GM06990 (cell line): ENCODE measurements at places on chromosomes 3 and 15.

DNA sequence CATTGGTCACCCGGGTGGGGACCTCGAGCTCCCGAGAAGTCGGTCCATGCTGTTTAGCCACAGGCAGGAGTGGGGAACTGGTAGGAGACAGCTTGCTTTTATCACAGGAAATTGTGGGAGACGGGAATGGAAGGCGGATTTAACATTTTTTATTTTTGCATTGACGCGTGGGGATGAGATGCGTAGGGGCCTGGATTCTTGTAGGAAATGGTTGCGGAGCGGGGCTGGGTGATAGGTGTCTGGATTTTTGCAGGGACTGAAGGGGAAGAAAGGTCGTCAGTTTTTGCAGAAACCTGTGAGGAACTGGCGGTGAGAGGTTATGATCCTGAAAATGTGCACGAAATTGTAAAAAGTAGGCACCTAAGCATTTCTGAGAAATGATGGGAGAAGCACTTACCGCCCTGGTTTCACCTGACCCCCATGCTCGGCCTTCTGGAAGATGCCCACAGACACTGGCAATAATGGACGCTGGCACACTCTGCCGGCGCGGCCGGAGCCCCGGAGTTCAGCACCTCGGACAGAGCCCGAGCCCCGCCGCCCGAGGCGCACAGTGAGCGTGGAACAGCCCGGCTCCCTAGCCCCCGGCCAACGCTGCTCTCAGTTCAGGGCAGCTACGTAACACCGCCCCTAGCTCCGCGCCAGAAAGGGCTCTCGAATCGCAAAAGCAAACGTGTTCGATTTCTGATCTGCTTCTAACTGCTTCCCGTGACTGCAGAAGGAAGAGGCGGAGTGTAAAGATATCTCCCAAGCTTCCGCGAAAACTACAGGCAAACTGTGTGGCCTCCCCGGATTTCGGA, 928 bp downstream of the ANKRD34C start:
- peak; percentile 18 for DNase-seq

GRCh38 chr3:192188218-192188835, 539.0 kb downstream of the FGF12 start:
- DNase-seq = no peak

GRCh38 chr15:89307791-89308190, 26.8 kb downstream of the POLG start:
- DNase-seq = no peak

DNA sequence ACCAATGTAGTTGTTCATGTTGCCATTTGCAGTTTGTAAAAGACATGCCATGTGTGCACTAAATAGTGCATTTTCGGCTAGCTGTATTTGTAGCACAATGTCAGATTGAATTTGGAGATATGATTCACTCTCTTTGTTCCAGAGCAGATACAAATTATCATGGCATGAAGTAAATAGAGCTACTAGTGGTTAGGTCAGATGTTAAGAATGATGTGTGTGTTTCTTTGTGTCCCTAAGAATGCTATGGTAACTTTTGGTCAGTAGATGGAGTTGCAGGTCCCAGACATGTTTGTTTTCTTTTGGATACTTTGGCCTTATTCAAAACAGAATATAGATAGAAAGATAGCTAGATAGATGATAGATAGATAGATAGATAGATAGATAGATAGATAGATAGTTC, 595.8 kb downstream of the NLGN1 start:
- no peak for DNase-seq

GRCh38 chr3:13661121-13661520, 112.2 kb downstream of the FBLN2 start:
- no peak for DNase-seq

DNA sequence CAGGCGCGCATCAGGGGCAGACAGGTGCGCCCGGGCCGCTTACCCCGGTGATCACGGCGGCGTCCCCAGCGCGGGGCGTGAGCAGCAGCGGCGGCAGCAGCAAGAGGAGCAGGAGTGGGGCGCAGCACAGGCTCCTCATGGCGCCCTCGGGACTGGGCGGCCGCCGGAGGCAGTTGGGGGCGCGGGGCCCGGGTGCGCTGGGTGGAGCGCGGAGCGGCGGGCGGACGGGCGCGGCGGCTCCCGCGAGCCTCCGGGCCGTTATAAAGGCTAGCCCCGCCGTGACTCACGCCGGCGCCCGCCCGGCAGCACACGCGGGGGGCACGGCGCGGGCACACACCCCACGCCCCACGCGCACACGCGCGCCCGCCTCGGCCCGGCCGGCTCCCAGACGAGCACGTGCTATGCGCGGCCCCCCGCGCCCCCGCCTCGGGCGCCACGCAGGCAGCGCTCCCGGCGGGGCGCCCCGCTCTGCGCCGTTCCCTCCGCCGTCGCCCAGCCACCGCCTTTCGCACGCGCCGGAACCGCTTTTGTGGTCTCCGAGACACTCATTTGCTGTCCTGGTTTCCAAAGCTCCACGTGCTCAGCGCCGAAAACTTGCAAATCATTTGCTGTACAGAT, at the start of gene PROK2:
PROK2 (minus strand) TSS at position 235 of the 618 bp plus-strand sequence; CDS start at position 139, 96 bp downstream.
- no peak for DNase-seq

- no peak for DNase-seq
Measured at GRCh38 chr3:85474241-85474640, 515.5 kb downstream of the CADM2 start.

GRCh38 chr3:184491011-184491576, 70.5 kb upstream of the EPHB3 start:
- DNase-seq = no peak

- DNase-seq = no peak
Measured at GRCh38 chr3:52050571-52050970, 5.8 kb downstream of the DUSP7 start.

DNA sequence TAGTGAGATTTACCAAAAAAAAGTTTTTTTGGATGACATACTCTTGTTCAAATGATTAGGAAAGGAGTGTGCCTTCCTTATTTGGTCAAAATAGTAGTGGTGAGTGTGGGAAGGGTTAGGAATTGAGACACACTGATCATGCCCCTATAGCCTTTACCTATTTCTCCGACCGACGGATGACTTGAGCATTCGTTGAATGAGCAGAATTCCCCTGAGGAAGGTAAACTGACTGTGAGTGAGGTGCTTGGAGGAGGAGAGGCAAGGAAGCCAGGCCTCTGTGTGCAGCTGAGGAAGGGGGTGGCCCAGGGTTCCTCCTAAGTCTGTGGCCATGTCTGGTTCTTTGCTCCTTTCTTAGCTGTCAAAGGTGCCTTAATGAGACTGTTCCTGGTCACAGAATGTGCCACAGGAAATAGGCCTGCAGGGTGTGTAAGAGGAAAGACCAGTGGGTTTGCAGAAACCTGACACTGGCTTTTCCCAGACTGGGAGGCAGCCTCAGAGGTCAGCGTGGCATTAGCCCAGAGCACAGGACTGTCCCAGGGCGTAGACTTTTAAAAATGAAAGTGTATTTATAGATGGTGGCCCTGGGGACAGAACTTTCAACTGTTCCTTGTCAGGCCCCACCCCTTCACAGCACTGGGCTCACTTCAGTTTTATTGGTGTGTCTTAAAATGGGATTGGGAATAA, 307.7 kb upstream of the C2CD4B start:
- DNase-seq = no peak

- no peak for DNase-seq
Measured at GRCh38 chr15:90382320-90382719, 5.7 kb upstream of the IQGAP1 start.

- no peak for DNase-seq
Measured at GRCh38 chr3:120471643-120472042, 20.9 kb upstream of the FSTL1 start.

GRCh38 chr15:43511012-43511885, 6.2 kb upstream of the MAP1A start:
- no peak for DNase-seq

GRCh38 chr3:134009345-134010000, 20.3 kb downstream of the SLCO2A1 start:
- DNase-seq = no peak

- DNase-seq = no peak
Measured at GRCh38 chr15:29666241-29666640, 156.0 kb downstream of the TJP1 start.

DNA sequence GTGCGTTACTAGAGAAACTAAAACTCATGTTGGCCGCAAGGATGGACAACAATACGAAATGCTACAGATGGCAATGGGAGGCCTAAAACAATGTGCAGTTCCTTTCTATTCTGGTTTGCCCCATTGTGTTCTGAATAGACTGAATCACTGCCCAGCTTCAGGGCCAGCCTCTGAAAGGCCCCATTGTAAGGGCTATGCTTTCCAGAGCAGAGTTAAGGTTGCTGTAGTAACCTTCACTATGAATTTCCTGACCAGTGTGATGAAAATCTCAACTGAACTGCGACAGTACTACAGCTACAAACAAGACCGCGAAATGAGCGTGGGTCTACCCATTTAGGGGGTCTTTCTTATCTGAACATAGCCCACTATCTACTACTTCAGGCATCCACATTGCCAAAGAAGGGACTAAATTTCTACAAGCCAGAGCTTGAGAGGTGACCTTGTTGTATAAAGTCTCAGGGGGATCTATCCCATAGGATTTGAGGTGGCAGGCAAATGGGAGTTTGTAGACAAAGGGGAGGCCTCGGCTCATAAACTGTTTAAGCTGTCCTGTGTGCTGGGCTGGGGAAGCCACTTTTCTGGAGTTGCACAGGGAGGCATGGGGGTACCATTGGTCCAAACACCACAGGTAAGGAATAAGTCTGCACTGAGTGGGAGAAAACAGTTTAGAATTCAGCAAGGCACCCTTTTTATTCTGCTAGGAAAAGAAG, 80.1 kb downstream of the MYO1E start:
- DNase-seq = no peak

DNA sequence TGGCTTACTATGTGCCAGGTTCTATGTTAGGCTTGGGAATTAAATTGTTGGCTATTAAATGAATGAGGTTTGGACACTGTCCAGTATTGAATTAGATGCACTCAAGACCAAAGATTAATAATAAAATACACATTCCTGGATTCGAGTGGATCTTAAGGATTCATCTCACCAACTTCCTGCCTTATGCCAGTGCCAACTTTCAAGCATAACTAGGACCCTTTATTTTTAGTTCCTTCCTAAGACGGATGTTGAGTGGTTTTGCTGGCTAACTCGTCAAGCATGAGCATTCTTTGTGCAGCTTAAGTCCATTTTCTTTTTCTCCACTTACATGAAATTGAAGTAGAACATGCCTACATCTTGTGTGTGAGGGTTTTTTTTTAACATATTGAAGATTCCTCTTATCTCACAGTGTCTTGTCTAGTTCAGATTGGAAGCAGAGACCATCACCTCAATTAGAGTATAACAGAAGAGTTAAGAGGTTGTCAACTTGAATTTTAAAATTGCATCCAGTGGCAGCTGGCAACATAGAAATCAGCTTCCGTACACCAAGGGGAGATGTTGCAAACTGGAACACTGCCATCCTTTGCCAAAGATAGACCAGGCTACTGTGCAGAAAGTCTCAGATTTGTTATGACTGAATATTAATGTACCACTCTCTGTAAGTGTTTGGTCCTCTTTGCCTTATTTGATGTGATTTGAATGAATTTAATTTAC, 106.3 kb upstream of the BFSP2 start:
- DNase-seq = no peak

GRCh38 chr15:29917600-29918597, 95.6 kb upstream of the TJP1 start:
- no peak for DNase-seq

GRCh38 chr3:23461069-23461468, 257.9 kb downstream of the UBE2E2 start:
- no peak for DNase-seq
